ENCODE measurements at places on chromosomes 16 and 17. TPM values are rescaled to one million over a fixed set of nuclear protein-coding genes. Genes with fewer than 3 reads are reported as not detected.

DNA sequence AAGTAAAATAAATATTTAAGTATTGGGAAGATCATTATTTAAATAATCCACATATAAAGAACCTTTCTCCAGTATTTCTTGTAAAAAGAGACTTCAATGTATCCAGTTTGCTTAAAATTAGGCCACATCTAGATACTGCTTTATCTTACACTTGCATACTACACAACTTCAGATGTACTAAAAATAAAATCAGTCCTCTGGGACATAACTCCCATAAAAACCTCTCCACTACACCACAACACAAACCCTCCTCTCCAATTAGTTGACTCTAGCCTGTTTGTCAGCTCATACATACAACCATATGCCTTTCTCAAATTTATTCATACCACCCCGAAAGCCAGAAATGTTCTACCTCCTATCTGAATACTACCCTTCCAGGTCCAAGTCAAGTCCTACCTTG is 21.6 kb downstream of the SPOP start:
- no peak overlapping the region for H3K4me3 ChIP-seq
- H3K4me1 ChIP-seq, result no peaks in the 10 kb centered on the region
- no peaks in the 10 kb centered on the region for H3K27me3 ChIP-seq
- H3K36me3 ChIP-seq, result no peaks in the 10 kb centered on the region
- no peak for DNase-seq

DNA sequence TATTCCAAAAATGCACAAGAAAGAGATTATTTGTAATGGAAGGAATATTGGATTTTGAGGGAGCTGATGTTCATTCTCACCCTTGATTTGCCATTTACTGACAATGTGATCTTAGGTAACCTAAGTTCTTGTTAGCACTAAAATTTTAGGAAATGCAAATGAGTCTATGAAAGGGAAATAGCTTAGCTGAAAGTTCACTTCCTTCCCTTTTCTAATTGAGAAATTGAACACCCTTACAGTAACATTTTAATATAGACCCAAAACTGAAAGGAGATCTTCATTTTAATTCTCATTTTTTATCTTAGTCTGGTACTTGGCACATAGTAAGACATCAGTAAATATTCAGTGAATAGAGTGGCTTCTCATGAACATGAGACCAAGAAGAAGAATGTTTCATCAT is 10.9 kb upstream of the WSB1 start:
- no peaks in the 10 kb centered on the region for H3K4me1 ChIP-seq
- DNase-seq, result no peak
- no peak overlapping the region for H3K4me3 ChIP-seq
- no peak overlapping the region for H3K27ac ChIP-seq
- H3K36me3 ChIP-seq, result no peaks in the 10 kb centered on the region
- no peaks in the 10 kb centered on the region for H3K27me3 ChIP-seq

DNA sequence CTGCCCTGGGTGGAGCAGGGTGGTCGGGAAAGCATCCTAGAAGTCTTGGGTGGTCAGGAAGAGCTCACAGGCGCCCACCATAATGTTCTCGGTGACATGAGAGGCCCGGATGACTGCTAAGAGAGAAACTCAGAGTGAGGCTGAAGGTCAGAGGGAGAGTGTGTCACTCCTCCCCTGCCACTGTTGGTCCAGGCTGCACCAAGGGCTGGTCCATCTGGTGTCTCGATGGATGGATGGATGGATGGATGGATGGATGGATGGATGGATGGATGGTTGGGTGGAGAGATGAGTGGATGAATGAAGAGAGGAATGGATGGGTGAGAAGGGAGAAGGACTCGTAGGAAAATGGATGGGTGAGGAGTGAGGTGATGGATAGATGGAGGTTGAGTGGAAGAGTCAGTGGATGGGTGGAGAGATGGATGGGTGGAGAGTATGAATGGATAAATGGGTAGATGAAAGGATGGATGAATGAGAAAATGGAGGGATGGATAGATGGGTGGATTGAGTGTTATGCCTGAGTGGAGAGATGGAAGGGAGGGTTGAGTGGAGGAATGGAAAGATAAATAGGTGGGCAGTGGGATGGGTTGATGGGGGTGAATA is 43.0 kb downstream of the BEAN1 start:
- no peaks in the 10 kb centered on the region for H3K4me1 ChIP-seq
- H3K4me3 ChIP-seq, result no peak overlapping the region
- no peaks in the 10 kb centered on the region for H3K27me3 ChIP-seq
- DNase-seq, result no peak

Gene HOXB9
- total RNA-seq, result 65.9 TPM

Gene CMC2
- 82.0 TPM for total RNA-seq

Measured in Panc1 (cell line).